ENCODE measurements at places on chromosomes 11 and 22. TPM values are rescaled to one million over a fixed set of nuclear protein-coding genes. Genes with fewer than 3 reads are reported as not detected.

TRIM5 gene
- total RNA-seq: 38.8 TPM

ASRGL1 gene
- total RNA-seq: 10.8 TPM

LRFN4 gene
- 7.3 TPM for total RNA-seq

ISX gene
- not detected for total RNA-seq

OR51B2 gene
- not detected for total RNA-seq

PIH1D2 gene
- total RNA-seq: 0.49 TPM

UBQLN3 gene
- total RNA-seq: 0.99 TPM

SHISAL1 gene
- total RNA-seq: 3.2 TPM

SUSD2 gene
- total RNA-seq: 11.2 TPM
